CD4-positive, alpha-beta T cell treated with Interferon alpha-2 for 1 hour (primary cell): ENCODE measurements at places on chromosomes 7 and 10.

DNA sequence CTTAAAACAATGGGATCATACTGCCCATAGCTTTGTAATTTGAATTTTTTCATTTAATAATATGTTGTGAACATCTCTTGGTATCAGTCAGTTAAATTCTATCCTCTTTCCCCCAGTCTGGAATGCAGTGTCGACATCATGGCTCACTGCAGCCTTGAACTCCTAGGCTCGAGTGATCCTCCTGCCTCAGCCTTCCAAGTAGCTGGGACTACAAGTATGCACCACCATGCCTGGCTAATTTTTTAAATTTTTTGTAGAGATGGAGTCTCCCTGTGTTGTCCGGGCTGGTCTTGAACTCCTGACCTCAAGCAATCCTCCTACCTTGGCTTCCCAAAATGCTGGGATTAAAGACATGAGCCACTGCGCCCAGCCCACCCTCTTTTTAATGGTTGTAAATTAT lies 34.6 kb downstream of the MPLKIP start:
- no peak for DNase-seq

DNA sequence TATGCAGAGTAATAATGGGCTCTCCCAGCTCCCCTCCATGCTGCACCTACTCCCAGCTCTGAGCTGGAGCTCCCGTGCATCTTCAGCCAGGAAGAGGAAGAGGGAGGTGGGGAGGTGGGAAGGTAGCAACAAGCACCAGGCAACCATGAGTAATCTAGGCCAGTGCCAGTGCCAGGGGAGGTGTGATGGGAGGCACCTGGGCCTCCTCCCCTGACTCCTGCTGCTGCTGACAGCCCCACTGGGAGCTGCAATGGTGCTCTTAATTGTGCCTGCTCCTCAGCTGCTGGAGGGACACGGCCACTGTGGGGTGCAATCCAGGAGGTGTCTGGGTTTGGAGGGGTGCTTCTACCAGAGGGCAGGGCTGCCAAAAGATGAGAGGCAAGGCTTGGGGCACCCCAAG lies 243.0 kb downstream of the PLXNA4 start:
- DNase-seq = no peak

DNA sequence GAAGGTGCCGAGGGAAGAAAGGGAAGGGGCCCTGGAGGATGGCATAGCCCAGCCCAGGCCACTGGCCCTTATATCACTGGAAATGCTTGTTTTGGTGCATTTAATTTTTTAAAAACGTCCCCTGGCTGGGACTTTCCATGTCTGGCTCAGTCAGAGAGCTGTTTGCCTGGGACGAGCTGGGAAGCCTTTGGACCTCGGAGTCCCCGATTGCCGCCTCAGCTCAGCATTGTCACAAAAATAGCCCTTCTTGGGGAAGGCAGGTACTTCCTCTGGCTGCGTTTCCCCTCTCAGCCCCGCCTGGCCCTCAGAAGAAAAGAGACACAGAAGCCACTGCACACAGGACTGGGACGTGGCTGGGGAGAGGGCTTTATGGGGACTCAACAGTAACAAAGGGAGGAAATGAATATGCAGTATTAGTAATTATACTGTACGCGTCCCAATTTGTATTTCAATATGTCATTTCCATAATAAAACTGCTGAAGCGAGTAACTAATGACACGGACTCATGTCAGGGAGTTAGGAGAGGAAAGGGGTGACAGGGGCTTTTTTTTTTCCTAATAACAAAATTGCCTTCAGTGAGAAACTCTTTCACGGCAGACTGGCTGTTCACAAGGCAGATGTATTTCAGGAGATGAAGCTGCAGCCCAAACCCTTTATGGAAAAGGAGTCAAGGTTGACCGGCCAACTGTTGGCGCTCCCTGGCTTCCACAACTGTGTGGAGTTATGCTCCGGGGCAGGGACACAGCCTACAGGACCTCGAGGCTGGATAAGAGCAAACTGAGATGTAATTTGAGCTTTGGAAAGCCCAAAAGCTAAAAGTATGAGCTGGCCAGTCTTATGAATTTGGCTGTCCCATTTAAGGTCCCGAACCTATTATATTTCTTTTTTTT lies 31.0 kb upstream of the MXI1 start:
- DNase-seq = no peak

GRCh38 chr7:44257618-44258422 lies 57.0 kb downstream of the YKT6 start:
- DNase-seq = peak; percentile 72

DNA sequence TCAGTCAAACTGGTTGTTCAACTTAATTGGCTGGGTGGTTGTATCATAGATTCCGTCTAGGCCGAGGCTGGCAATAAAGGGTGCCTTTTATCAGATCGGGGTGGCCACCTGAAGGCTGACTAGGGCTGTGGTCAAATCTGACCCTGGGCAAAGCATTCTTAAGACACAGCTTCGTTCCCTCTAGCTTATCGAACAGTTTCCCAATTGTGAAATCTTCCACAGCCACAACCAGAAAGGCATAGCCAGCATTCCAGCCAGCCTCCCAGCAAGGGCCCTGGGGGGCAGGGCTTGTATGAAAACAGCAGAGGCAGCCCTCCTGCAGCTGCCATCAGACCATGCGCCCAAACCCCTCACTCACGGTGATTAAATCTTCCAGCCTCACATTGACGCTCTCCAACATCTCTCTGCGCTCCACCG lies 42.5 kb upstream of the TMEM213 start:
- DNase-seq = no peak

DNA sequence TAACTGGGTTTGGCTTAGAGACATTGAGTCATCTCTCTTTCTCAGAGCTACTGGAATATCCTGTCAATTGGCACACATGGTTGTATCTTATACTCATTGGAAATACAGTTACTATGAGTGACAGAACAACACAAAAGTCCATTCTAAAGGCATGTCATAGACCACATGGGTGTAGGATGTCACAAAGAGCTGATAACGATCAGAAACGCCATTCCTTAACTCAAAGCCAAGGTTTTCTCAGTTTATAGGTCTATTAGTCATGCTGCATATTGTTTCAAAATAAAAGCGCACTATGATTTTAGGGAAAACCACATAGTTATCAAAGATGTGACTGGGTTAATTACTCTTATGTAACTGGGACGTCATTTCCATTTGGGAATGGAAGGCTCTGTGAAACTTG lies 147.2 kb upstream of the FAM171A1 start:
- DNase-seq = no peak

DNA sequence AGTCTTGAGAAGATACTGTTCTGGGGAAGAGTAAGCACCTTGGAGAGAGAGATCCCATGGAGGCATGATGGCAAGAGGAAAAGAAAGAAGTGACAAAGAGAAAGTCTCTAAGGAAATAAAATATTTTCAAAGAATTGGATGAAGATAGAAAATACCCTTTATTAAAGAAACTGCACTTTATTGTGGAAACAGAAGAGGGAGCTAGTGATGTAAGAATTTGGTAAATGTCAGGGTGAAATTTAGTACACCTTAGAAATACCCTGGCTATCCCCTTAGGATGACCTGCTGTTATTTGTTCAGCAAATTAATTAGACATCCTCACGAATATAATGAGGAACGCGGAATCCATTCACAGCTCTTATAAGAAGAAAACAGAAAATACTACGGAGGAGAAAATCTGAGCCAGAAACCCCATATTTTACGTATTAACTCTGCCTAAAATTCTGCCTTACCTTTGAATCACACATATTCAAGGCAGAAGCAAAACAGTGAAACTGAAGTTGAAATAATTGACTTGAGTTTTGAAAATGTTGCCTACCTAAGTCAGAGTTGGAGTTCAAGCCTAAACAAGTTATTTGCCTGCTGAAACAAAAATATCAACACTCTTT lies 90.7 kb downstream of the TFPI2 start:
- no peak for DNase-seq

- DNase-seq = no peak
Observed at GRCh38 chr10:73084209-73084608, 12.5 kb downstream of the P4HA1 start.

GRCh38 chr7:45033261-45033930 lies 33.4 kb downstream of the CCM2 start:
- peak; percentile 22 for DNase-seq

GRCh38 chr10:44742248-44742647 lies 168.9 kb upstream of the TMEM72 start:
- DNase-seq = no peak

DNA sequence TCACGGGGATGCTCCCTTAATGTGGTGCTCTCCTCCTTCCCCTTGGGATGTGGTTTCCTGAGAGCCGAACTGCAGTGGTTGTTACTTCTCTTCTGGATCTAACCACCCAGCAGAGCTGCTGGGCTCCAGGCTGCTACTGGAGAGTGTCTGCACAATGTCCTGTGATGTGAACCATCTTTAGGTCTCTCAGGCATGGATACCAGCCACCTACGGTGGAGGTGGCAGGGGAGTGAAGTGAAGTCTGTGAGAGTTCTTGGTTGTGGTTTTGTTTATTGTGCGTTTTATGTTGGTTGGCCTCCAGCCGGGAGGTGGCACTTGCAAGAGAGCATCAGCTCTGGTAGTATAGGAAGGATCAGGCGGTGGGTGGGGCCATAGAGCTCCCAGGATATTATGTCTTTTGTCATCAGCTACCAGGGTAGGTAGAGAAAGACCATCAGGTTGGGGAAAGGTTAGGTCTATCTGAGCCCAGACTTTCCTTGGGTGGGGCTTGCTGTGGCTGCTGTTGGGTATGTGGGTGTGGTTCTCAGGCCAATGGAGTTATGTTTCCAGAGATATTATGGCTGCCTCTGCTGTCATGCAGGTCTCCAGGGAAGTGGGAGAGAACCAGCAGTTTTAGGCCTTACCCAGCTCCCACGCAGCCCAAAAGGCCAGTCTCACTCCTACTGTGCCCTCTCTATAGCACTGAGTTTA lies 87.9 kb downstream of the KIF20B start:
- DNase-seq = no peak

- DNase-seq = no peak
Observed at GRCh38 chr10:124998624-124999291, 56.8 kb downstream of the ZRANB1 start.

- DNase-seq = no peak
Observed at GRCh38 chr10:60384708-60385398, 4.8 kb downstream of the ANK3 start.

GRCh38 chr7:2106924-2107323 lies 125.8 kb downstream of the MAD1L1 start:
- no peak for DNase-seq

- DNase-seq = no peak
Observed at GRCh38 chr7:77426052-77426404, 9.9 kb upstream of the GSAP start.

GRCh38 chr7:136326045-136326609 lies 349.0 kb upstream of the MTPN start:
- DNase-seq = no peak

- no peak for DNase-seq
Observed at GRCh38 chr7:55209366-55209765, 155.8 kb upstream of the LANCL2 start.

- no peak for DNase-seq
Observed at GRCh38 chr7:52635021-52635420, 400.4 kb upstream of the POM121L12 start.

DNA sequence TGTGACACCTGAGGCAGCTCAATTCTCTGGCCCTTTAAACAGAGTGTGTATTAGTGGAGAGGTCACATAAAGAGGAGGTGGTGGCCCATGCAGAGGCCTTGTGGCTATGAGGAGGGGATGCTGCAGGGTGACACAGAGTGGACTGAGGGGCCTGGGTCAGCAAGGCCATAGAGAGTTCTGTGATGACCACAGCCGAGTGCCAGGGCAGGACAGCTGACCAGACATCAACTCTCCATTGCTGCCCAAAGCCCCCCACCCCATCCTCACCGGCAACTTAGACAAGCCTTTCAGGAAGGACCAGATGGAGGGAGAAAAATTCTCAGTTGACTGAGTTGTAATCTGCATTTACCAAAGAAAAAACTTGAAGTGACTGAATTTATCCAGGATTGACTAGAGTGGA lies 378.1 kb downstream of the RPS24 start:
- no peak for DNase-seq

DNA sequence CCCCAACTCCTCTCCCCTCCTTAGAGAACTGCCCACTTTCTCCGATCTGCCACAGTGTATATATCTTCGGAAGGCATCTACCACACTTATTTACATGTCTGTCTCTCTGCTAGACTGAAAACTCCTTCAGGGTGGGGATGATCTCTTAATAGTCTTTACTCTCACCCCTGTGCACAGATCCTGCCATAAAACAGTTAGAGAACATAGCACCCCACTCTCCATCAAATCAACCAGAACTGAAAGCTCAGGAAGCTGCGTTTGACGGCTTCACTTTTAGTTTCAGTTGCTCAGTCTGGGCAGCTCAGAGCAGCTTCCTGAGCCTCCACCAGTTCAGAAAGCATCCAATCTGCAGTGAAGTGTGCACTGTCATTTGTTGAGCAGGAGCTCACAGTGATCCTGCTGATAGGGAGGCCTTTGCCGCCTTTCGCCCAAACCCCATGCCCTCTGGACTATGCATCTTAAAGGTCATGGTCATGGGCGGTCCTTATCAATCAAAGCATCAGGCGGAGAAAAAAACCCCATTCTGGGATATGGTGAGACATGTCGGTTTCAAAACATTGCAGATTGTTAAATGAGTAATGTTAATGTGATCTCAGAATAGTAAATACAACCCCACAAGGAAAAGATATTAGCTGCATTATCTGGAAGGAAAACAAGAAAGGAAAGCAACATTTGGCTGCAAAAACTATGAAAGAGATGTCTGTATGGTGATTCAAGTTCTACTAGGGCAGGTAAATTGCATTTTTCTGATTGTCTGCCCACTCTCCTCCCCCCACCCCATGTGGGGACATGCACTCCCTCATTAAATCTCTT lies 167.1 kb upstream of the ADO start:
- DNase-seq = peak; percentile 56

- no peak for DNase-seq
Observed at GRCh38 chr10:1230592-1231275, 174.5 kb downstream of the WDR37 start.

DNA sequence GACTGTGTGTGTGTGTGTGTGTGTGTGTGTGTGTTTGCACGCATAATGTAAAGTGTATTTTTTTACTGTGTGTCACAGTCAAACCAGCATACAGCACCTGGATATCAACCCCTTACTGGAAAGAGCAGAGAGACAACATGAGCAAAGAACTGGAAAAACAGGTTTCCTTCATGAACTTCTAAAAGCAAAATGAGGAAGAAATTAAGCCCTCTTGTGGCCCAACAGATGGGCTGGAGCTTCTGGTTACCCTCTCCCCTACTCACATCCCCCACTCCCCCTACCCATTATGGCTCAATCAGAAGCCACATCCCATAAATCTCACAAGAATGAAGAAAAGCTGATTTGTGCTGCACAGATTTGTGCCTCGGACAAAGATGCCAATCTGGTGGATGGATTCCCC lies 36.2 kb downstream of the PDE1C start:
- DNase-seq = no peak

DNA sequence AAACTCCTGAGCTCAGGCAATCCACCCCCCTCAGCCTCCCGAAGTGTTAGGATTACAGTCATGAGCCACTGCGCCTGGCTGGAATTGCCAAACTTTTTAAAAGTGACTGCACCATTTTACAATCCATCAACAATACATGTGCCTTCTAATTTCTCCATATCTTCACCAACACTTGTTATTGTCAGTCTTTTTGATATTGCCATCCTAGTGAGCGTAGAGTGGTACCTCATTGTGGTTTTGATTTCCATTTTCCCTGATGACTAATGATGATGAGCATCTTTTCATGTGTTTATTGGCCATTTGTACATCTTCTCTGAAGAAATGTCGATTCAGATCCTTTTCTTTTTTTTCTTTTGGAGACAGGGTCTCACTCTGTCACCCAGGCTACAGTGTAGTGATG lies 21.7 kb upstream of the STRIP2 start:
- DNase-seq = no peak
